Substantia nigra (tissue), 51 donors: ENCODE measurements at places on chromosomes 1 and 21.

GRCh38 chr21:17752171-17752570, 67.0 kb downstream of the C21orf91 start:
- no peak for DNase-seq

- DNase-seq, result no peak
These were observed 11.8 kb downstream of the AGT start for GRCh38 chr1:230701895-230702768.

- no peak for DNase-seq
These were observed 28.5 kb downstream of the RAP1GAP start for GRCh38 chr1:21640653-21641052.

DNA sequence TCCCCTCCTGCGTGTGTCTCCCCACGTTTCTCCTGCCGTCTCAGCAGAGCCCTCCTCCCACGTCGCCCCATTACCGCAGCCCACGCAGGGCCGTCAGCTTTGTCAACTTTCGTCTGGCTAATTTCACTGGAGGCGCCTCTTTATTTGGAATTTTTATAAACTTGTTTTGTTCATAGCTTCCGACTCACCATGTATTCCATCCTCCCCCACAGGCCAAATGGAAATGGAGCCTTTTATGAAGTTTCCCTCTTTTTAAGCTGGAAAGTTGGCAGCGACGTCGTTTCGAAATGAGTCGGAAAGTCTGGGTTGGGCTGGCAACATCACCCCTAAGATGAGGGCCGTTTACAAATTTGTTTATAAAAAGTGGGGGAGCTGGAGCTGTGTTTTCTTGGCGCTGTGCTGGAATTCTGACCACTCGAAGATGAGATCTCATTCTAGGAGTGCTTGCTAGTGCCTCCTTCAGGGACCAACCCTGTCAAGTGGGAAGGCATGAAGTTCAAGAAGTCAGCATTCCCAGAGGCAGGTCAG, 23.7 kb upstream of the SLC45A1 start:
- DNase-seq, result no peak

- no peak for DNase-seq
These were observed 4.9 kb upstream of the MASP2 start for GRCh38 chr1:11051781-11052511.

- DNase-seq, result no peak
These were observed 486.4 kb downstream of the PLPP3 start for GRCh38 chr1:56092684-56093570.

GRCh38 chr1:33460144-33460543, 12.3 kb upstream of the ZSCAN20 start:
- DNase-seq, result no peak
